HuH-7.5 (cell line): ENCODE measurements at places on chromosomes 6 and 20.
A peak's percentile ranks its signal among the peaks of the same experiment; 100 is the strongest.

DNA sequence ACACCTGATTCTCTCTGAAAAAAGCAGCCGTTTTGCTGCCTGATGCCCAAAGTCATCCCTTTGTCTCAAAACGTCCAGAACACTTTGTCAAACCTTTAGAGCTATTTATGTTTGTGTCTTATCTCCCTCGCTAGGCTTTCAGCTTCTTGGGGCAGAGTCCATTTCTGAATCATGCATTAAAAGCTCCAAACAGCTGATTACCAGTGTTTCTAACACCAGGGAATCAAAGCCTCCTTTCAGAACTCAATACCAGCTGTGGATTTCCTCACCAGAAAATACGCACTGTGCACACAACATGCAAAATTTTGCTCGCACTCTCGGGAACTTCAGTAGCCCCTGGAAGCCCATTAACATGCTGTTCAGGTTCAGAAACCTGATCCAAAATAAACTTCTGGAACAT is 333.3 kb downstream of the HACE1 start:
- no peak for DNase-seq

DNA sequence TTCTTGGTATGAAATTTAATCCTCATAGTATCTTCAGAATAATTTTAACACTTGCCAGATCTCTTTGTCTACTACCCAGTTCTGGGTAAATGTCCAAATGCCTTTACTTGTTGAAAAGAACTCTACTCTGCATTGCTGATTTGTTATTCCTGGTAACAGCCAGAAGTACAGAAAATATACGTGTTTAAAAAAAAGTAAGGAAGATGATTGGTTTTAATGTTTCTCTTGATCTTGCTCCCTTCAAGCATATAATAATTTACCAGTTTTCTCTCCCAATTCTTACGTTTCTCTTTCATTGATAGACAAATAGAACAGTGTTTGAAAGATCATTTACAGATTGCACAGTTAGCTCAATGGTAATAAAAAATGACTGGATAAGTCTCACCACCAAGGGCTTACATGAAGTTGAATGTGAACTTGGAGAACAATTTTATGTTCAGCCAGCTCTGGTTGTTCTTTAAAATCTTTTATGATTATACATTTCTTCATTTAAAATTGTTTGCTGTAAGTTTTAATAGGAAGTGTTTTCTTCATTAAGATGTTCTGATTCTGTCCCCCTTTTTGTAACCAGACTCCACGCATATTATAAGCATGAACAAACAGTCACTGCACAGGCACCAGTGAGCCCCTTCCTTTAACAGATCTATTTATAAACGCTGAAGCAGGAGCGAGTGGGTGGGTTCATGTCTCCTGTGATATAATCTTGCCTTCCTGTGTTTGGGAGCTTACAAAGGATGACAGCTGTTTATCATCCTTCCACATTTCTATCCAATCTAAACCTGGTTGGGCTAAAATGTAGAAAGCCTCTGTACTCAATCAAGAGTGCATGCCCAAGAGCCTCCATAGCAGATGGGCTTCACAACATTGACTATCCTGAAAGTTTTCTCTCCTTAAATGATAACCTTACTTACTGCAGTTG is 299.5 kb downstream of the PRL start:
- DNase-seq: no peak

GRCh38 chr20:63686492-63687321 is 9.7 kb upstream of the TNFRSF6B start:
- DNase-seq: no peak

- no peak for DNase-seq
Measured at GRCh38 chr6:3584606-3585005, 127.8 kb upstream of the SLC22A23 start.

GRCh38 chr6:125886914-125887313 is 69.7 kb upstream of the HINT3 start:
- no peak for DNase-seq

- DNase-seq: peak; percentile 20
Measured at GRCh38 chr6:63573899-63574553, 1.7 kb downstream of the LOC128125822 start.

DNA sequence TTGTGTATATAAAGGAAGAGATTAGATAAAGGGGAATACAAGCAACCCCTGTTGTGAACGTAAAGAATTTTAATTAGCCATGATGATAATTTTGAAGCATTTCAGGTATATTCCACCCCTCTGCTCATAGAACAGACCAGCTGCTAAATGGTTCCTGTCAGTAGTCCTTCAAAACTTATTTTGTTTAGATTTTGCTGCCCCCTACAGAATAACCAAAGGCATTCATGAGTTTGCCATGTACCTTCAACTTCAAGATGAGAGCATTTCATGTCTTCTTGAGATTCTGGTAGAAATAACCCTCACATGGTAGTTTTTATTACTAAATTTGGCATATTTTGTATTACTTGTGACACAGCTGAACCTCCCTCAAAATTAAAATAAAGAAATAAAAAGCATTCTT is 1586.7 kb downstream of the HACE1 start:
- DNase-seq: peak; percentile 16

- no peak for DNase-seq
Measured at GRCh38 chr6:128694303-128695009, 174.1 kb upstream of the PTPRK start.

GRCh38 chr6:96974516-96974915 is 50.0 kb downstream of the KLHL32 start:
- no peak for DNase-seq

- DNase-seq: no peak
Measured at GRCh38 chr6:151772446-151772845, 35.0 kb upstream of the ESR1 start.

DNA sequence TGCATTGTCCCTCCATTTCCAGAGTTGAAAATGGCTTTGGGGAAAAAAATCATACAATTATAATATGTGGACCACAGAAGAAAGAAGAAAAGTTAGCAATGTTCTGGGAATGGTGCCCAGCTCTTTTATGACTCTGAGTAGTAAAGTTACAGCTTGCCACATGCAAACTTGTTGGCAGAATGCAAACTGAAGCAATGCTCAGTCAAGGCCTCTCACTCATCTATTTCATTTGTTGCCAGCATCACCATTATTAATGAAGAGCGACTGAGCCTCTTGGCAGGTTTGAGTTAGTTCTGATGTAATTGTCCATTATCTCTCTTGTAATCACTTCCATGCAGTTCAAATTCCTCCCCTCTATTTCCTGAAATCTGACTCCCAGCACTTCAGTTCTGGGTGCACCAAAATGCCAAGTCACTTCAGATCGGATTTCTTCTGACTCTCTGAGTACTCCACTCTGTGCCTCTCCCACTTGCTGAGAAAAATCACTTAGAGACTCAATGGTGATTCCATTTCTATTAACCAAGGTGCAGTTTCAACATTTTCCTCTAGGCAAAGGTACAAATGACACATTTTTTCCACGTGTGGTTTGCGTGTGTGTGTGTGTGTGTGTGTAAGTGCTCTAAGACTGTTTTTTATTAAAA is 154.4 kb upstream of the STMND1 start:
- DNase-seq: no peak

- DNase-seq: no peak
Measured at GRCh38 chr6:106751501-106752252, 122.3 kb downstream of the QRSL1 start.

GRCh38 chr6:36358226-36358915 is 21.7 kb upstream of the BNIP5 start:
- no peak for DNase-seq

GRCh38 chr6:150194195-150194594 is 51.4 kb downstream of the PPP1R14C start:
- DNase-seq: no peak

DNA sequence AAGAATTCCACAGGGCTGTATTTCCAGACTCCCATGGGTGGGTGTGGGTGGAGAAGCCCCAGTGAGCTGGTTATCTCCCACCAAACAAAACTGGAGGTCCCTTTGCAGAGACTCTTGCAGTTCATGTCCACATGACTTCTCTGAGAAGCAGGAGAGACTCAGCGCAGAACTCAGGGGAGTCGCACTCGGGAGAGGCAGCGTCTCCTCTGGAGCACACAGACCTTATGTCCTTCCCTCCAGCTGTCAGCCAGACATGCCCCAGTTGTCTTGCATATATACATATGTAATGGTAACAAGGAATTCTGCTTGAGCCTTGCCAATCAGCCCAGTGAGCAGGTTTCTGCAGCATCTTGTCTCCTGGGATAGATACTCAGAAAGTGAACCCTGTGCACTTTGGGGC is 23.8 kb downstream of the MYT1 start:
- no peak for DNase-seq

DNA sequence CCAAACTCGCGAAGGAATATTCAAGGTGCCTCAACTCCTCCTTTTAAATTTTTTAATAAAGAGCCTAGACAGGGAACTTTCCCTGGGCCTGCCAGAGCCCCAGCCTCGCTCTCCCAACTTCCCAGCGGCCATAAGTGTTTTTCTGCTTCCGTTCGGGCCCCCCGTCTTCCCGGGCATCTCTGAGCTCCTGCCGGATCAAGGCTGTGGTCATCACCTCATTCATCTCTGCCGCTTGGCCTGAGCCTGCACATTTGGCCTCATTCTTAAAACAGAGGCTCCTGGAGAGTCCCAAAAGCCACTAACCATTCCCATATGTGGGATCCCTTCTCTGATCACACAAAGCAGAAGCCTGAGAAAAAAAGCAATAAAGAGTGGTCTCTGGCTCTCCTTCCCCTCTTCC is 969.1 kb upstream of the DEFB115 start:
- DNase-seq: no peak

DNA sequence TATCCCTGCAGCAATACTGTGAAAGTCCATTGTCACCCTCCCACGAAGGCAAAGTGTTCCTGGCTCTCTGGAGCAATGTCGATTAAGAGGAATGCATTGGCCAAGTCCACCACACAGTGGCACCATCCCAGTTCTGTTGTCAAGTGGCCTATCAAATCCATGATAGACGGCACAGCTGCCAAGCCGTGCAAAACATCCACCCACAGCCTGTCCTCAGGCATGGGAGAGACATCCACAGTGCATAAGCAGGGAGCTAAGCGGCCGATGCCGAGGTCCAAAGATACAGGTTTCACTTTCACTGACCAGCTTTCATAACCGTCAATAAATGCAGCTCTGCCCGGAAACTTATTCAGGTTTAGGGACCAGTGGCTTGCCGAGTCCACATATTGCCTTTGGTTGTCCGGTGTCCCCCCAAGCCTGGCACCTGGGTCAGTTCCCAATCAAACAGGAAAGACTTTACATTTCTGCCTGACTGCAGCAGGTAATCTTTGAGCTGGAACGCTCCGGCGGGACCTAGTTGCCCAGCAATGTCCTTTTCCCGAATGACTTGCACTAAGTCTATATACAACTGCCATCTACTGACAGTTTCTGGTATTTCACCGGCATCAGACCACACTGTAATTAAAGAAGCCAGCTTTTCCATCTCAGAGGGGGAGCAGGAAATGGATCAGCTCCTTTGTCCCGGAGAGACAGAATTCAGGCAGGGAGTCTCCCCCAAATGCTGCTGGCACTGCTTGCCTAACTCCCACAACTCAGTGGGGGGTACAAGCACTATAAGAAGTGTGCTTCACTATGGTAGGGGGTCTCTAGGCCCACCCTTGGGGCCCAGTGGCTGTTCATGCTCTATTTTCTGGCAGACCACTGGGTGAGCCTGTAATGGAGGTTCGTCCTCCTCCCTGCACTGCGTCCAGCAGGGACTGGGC is 6.3 kb downstream of the ZKSCAN3 start:
- peak; percentile 55 for DNase-seq

GRCh38 chr6:83467620-83468036 is 36.8 kb upstream of the ME1 start:
- DNase-seq: no peak

DNA sequence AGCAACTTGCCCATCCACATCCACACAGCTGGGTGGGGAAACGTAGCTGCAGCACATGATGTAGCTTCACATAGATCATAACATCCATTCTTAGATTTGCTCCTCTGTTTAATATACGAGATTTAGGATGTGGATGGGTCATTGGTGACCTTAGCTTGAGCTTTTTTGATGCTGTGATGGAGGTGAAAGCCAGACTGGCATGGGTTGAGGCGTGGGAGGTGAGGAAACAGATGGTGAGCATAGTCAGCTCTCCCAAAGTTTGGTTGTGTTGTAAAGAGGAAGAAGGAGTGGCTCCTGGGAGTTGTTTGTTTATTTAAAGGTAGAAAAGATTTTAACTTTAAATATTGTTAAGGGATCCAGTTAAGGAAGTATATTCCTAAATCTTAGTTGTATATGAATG is 5.3 kb downstream of the ARFGEF2 start:
- DNase-seq: no peak

DNA sequence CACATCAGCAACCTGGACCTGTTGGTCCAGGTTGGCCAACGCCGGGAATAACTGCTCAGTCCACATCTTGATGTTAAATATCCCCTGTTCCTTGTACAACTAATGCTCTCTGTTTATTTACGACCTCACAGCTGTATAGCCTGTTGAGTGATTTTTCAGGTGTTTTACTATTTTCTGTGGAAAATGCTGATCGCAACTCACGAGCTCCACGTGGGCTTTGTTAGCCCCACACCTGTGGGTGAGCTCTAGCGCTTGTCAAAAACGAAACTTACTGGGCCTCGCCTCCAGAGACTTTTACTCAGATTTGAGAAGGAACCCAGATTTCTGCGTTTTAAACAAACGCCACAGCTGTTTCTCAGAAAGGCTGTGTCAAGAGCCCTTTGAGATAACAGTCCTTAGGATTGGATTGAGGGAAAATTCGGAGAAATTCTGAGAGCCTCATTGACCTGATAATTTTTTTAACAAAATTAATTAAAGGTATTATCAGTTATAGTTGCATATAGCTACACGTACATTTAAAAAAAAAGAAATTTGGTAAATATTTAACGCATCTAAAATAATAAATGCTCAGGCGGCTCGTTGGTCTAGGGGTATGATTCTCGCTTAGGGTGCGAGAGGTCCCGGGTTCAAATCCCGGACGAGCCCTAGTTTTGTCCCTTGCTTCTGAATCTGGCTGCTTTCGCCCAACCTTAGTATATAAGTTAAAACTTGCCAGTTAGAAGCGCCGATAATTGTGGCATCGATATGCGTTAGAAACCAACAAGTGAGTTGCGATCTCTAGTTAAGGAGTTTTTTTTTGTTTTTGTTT is 16.7 kb downstream of the HMGN4 start:
- no peak for DNase-seq
